ENCODE measurements at places on chromosomes 12 and 14. TPM values are rescaled to one million over a fixed set of nuclear protein-coding genes. Genes with fewer than 3 reads are reported as not detected.

TAC3 gene
- not detected for total RNA-seq

CLEC2D gene
- 5.5 TPM for total RNA-seq

SMIM41 gene
- total RNA-seq = 1.5 TPM

TEAD4 gene
- total RNA-seq = 29.7 TPM

ACSM4 gene
- total RNA-seq = not detected

GRCh38 chr12:102643879-102644575 is 163.7 kb upstream of the IGF1 start:
- H3K27me3 ChIP-seq = no peaks in the 10 kb centered on the region
- H3K27ac ChIP-seq = no peak overlapping the region
- no peak overlapping the region for H3K4me3 ChIP-seq
- no peaks in the 10 kb centered on the region for H3K36me3 ChIP-seq

A2M gene
- 102 TPM for total RNA-seq

DNA sequence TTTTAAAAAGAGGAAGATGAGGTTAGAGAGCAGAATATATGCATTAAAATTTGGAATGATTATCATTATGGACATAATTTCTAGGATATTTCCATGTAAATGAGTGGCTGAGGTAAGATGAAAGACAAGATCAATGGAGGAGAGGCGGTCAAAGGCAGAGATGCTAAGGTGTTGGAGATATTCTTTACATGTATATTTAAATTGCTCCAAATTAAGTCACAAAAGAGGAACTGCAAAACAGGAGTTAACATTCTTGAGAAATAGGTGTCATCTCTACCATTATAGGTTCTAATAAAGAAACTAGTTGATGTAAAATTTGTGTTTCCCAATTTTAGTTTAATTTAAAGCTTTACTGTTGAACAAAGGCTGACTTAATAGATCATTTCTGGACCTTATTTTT is 268.5 kb upstream of the PPFIA2 start:
- H3K4me3 ChIP-seq = no peak overlapping the region
- no peaks in the 10 kb centered on the region for H3K27me3 ChIP-seq
- no peak for DNase-seq
- no peak overlapping the region for H3K27ac ChIP-seq
- no peaks in the 10 kb centered on the region for H3K4me1 ChIP-seq

GRCh38 chr12:6241495-6241894 is 41.3 kb downstream of the CD9 start:
- no peaks in the 10 kb centered on the region for H3K27me3 ChIP-seq
- H3K4me3 ChIP-seq = no peak overlapping the region
- peak; percentile 86 for DNase-seq
- no peaks in the 10 kb centered on the region for H3K36me3 ChIP-seq

- peak overlapping the region; percentile 95 for H3K27ac ChIP-seq
- peaks cover 71% of the 10 kb centered on the region for H3K4me1 ChIP-seq
- H3K36me3 ChIP-seq = no peaks in the 10 kb centered on the region
- DNase-seq = no peak
- no peaks in the 10 kb centered on the region for H3K27me3 ChIP-seq
- H3K4me3 ChIP-seq = no peak overlapping the region
Observed at GRCh38 chr14:68957775-68958174, 21.3 kb downstream of the ACTN1 start.

GRCh38 chr12:88935856-88936255 is 355.6 kb upstream of the KITLG start:
- H3K27me3 ChIP-seq = no peaks in the 10 kb centered on the region
- no peak overlapping the region for H3K4me3 ChIP-seq
- DNase-seq = no peak
- H3K4me1 ChIP-seq = no peaks in the 10 kb centered on the region

PRICKLE1 gene
- total RNA-seq = 4.4 TPM

DNA sequence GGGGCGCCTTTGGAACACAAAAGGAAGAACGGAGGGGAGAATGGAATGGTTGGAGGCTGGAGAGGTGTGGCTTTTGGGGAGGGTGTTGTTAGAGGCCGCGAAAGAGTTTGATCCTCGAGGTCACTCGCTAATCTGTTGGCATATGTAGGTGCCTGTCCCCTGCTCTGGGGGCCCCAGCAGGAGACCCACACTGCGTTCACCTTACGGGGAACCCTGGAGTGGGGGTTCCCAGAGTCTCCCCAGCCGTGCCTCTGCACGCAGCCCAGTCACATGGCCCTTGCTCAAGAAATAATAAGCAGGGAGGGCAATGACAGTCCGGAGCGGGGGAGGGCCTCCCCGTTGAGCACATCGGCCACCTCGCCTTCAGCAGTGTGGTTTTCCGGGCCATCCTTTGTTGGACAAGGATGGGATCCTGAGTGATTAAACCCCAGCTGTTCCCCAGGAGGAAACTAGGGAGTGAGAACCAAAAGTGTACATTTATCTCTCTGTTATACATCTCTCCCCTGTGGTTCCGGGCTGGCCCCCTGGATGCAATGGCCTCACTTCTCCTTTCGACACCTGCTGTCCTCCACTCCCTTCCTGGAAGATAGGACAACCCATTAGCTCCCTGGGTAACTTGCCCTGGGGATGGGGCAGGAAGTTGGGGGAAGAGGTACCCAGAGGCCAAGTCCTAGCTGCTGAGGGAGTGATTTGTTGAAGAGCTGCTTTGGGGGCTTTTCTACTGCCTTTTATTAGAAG is 1.3 kb downstream of the PLEKHG3 start:
- no peaks in the 10 kb centered on the region for H3K27me3 ChIP-seq
- no peak for DNase-seq
- no peaks in the 10 kb centered on the region for H3K36me3 ChIP-seq
- peaks cover 68% of the 10 kb centered on the region for H3K4me1 ChIP-seq

GRCh38 chr12:11071414-11071813 is 9.3 kb upstream of the TAS2R46 start:
- no peak overlapping the region for H3K27ac ChIP-seq
- H3K4me3 ChIP-seq = no peak overlapping the region

DNA sequence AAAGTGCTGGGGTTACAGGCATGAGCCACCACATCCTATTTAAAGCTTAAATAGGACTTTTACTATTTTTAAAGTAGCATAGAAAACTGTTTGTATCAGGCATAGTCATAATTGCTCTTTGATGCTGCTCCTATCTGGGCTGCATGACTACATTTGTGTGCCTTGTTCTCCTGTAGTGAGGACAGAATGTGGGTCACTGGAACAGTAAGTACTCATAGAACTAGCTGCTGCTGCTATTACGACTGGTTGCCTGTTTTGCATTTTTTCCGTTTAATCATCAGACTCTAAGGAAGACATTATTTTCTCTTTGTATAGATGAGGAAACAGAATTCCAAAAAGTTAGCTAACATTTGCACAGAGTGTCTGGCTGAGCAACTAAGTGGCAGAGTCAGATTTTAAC is 42.8 kb downstream of the ZC3H14 start:
- H3K27ac ChIP-seq = no peak overlapping the region
- no peaks in the 10 kb centered on the region for H3K27me3 ChIP-seq
- no peak for DNase-seq
- no peak overlapping the region for H3K4me3 ChIP-seq

DNA sequence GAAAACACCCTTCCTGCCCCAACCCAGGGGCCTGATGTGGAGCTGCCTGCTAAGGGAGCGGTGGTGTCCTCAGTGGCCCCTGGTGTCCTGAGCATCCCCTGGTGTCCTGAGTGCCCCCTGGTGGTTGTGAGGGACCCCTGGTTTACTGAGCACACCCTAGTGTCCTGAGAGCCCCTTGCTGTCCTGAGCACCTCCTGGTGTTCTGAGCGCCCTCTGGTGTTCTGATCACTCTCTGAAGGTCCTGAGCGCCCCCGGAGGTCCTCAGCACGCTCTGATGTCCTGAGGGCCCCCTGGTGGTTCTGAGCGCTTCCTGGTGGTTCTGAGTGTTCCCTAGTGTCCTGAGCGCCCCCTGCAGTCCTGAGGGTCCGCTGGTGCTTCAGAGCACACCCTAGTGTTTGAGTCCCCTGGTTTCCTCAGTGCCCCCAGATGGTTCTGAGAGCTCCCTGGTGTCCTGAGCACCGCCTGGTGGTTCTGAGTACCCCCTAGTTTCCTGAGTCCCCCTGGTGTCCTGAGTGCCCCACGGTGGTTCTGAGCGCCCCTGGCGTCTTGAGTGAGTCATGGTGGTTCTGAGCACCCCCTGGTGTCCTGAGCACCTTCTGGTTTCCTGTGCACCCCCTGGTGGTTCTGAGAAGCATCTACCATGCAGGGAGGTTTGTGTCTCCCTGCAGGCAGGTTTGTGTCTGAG is 1004.2 kb downstream of the TMEM121 start:
- no peak overlapping the region for H3K4me3 ChIP-seq
- no peaks in the 10 kb centered on the region for H3K36me3 ChIP-seq
- peak; percentile 46 for DNase-seq
- H3K4me1 ChIP-seq = no peaks in the 10 kb centered on the region
- H3K27ac ChIP-seq = no peak overlapping the region
- peaks cover 8% of the 10 kb centered on the region for H3K27me3 ChIP-seq

HELB gene
- 13.2 TPM for total RNA-seq

PDE3A gene
- total RNA-seq = 123 TPM

RPL10L gene
- total RNA-seq = 8.6 TPM

TAS2R19 gene
- 3.0 TPM for total RNA-seq

- H3K27ac ChIP-seq = no peak overlapping the region
- no peaks in the 10 kb centered on the region for H3K27me3 ChIP-seq
- H3K36me3 ChIP-seq = no peaks in the 10 kb centered on the region
- H3K4me3 ChIP-seq = no peak overlapping the region
- no peak for DNase-seq
Observed at GRCh38 chr12:108181095-108181454, 52.0 kb downstream of the WSCD2 start.

DNA sequence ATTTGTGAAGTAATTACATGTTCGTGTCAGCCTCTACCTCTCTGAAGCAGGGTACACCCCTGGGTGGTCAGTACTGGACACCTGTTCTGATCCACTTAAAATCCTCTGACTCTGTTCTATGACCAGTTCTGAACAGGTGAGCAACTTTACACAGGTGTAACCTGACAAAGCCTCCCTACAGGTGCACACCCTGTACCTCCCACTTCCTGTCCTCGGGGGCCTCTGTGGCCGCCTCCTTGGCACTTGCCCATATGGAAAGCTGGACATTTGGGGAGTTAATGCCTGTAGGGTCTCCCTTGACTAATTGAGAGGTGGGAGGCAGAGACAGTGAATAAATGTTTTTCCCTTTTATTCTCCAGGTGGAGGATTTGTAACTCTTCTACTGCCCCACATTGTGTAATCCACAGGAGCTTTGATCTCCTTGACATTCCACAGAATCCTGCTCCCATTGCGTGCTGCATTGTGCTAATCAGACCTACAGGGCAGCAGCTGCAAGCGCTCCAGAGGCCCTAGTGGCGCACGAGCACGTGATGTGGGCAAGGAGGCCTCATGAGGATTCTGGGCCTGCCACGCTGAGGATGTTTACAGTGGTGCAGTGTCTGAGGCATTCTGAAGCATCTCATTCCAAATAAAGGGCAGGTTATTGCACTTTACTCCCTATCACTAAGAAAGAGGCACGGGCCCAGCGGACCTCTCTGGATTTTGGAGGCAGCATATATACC is 45.8 kb upstream of the BATF start:
- no peak overlapping the region for H3K4me3 ChIP-seq
- H3K27ac ChIP-seq = peak overlapping the region; percentile 13
- peaks cover 17% of the 10 kb centered on the region for H3K4me1 ChIP-seq
- H3K36me3 ChIP-seq = peaks cover 5% of the 10 kb centered on the region
- no peaks in the 10 kb centered on the region for H3K27me3 ChIP-seq

GRCh38 chr14:76705214-76705613 is 56.1 kb upstream of the VASH1 start:
- H3K4me1 ChIP-seq = no peaks in the 10 kb centered on the region
- no peaks in the 10 kb centered on the region for H3K36me3 ChIP-seq
- H3K27ac ChIP-seq = no peak overlapping the region
- DNase-seq = no peak
- H3K4me3 ChIP-seq = no peak overlapping the region

- no peak overlapping the region for H3K4me3 ChIP-seq
- H3K27ac ChIP-seq = no peak overlapping the region
- no peaks in the 10 kb centered on the region for H3K27me3 ChIP-seq
- DNase-seq = no peak
- peaks cover 12% of the 10 kb centered on the region for H3K4me1 ChIP-seq
- peaks cover 15% of the 10 kb centered on the region for H3K36me3 ChIP-seq
Observed at GRCh38 chr14:102195446-102195845, 55.7 kb downstream of the WDR20 start.

DNA sequence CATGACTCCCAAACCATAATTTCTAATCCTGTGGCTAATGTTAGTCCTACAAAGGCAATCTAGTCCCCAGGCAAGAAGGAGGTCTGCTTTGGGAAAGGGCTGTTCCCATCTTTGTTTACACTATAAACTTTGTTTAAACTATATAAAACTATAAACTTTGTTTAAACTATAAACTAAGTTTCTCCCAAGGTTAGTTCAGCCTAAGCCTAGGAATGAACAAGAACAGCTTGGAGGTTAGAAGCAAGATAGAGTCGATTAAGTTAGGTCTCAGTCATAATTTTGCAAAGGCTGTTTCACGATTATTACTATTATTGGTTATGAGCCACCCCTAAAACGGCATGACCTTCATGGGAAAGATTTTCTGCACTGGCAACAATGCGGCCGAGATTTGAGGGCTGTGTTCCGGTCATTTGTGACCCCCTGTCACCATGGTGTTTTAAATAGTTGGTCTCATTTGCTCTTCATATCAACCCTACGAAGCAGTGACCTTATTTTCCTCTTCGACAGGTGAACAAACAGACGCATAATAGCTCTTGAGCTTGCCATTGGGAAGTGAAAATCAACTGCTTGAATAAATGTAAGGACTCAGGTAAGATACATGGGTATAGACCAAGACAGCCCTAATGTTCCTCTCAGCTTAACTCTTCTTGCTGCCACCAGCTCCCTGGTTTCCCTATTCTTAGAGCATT is 322.6 kb upstream of the TMEM132C start:
- no peaks in the 10 kb centered on the region for H3K36me3 ChIP-seq
- no peak overlapping the region for H3K4me3 ChIP-seq
- H3K27me3 ChIP-seq = no peaks in the 10 kb centered on the region
- peaks cover 10% of the 10 kb centered on the region for H3K4me1 ChIP-seq
- peak overlapping the region; percentile 67 for H3K27ac ChIP-seq

DNA sequence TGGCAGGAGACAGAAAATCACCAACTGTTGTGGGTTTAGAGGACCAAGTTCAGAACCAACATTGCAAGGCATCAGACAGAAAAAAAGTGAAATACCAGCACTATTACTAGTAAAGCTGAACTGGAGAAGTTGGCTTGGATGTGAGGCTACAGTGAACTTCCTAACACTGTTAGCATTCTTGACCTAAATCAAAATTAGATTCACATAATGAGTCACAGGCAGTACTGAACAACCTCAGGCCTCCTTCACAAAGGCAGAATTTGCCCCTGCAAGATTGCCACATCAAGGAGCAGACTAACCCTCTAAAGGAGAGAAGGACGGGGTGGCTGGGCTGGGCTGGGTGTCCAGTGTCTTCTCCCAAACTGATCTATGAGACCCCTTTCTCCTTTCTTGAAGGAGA is 539.7 kb downstream of the SNAPC1 start:
- DNase-seq = no peak
- H3K4me3 ChIP-seq = no peak overlapping the region
- H3K4me1 ChIP-seq = no peaks in the 10 kb centered on the region
- H3K36me3 ChIP-seq = no peaks in the 10 kb centered on the region
- H3K27ac ChIP-seq = no peak overlapping the region
- H3K27me3 ChIP-seq = no peaks in the 10 kb centered on the region

GRCh38 chr12:128872303-128872702 is 19.0 kb downstream of the GLT1D1 start:
- H3K4me3 ChIP-seq = no peak overlapping the region
- DNase-seq = no peak
- H3K27ac ChIP-seq = no peak overlapping the region
- no peaks in the 10 kb centered on the region for H3K4me1 ChIP-seq
